ENCODE measurements at places on chromosomes 5 and 9.

DNA sequence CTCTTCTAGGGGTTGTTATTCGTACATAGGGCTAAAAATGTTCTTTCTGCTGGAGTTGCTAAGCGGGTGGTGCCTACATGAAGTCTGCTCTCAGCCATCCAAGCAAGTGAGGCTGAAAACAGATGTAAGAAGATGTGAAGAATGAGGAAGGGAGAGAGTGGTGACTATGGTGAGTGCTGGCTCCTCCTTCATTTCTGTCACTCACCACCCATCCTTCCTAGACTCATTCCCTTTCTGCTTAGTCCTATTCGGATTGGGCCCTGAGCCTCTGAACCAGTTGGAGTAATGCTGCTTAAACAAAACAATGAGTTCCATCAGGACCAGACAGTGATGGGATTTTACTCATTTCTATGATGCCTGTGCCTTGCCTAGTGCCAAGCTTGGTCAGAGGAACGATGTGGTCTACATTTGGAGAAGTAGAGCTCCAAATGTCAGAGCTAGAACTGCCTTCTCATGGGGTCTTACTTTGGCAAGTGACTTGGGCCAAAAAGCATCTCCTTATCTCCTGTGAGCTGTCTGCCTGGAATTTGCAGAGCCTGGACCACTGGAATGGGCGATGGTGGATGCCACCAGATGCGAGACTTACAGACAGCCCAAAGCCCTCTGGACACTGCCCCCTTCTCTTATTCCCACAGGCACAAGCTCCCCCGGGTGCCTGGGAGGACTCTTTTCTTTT is 192.9 kb downstream of the FBXL7 start:
- no peak for DNase-seq

GRCh38 chr9:77947651-77948050 is 84.0 kb downstream of the GNAQ start:
- DNase-seq, result no peak

DNA sequence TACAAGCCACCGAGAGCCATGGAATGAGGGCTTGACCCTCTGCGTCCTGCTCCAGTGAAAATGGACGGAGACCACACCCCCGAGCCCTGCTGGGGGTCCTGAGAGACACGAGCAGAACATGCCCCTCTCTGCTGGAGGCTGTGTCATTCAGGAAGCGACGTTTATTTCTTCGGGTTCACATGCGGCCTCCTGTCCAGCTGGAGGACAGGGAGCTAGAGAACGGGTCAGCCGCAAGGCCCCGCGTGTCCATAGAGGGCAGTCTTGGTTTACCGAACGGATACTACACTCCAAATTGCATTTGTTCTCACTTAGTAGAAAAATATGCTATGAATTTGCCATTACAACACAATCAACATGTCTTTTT is 36.1 kb downstream of the MRPL36 start:
- peak; percentile 49 for DNase-seq

- DNase-seq, result no peak
Observed at GRCh38 chr5:136012041-136012804, 16.6 kb upstream of the TGFBI start.

DNA sequence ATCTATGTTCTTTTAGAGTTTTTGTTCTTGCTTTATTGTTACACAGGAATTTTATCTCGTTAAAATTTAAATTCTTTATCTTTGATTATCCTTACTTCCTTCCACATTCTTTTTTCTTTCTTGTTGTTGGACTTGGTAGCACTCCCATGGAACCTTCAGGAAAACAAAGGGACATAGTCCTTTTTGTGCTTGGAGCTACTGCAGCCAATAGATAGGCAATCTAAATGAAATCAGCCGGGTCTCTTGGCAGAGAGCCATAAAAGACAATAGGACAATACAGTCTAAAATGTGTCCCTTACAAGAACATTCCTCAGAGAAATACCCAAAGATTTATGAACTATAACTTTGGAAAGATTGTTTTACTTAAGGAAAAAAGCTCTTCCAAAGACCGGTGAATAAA is 548.1 kb upstream of the C9orf72 start:
- DNase-seq, result no peak

DNA sequence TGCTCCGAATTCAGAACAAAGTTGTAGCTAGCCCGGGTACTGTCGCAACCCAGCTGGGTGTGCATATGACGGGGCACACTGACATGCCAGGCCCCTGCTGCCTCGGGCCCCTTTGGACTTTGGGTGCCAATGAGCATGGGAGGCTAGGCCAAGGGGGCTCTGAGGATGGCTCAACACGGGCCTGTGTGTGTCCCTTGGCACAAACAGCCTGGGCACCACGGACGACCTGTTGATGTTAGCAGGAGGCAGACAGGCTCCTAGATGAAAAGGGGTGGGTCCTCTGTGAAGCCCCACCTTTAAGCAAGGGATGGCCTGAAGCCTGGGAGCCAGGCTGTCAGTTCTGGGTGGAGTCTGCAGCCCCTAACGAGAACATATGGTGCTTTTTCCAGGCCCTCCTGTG is 1688.2 kb downstream of the EFNA5 start:
- no peak for DNase-seq

DNA sequence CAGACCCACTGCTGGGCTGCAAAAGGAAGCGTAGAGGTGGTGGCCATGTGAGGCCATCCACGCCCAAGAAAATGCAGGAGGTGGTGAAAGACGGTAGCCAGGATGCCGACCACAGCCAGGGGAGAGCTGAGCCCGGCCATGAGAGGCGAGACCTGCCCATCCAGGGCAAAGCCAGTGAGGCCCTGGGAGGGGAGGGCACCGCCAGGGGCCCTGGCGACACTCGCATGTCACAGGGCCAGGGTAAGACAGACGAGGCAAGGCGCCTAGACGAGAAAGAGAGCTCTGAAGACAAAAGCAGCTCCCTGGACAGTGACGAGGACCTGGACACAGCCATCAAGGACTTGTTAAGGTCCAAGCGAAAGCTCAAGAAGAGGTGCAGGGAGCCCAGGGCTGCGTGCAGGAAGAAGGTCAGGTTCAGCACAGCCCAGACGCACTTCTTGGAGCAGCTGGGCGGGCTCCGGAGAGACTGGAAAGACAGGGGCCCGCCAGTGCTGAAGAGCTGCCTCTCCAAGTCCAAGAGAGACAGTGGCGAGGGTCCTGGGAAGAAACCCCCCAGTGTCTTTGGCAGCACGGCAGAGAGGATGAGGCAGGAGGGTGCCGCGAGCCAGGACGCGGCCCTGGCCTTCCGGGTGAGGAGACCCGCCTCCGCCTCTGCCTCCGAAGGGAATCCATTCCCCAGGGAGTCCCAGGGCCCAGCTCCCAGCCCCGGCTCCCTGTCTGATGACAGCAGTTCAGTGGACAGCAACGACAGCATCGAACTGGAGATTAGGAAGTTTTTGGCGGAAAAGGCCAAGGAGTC is 6.9 kb downstream of the PPP1R26 start:
- no peak for DNase-seq

GRCh38 chr5:132064738-132065331 is 4.4 kb downstream of the IL3 start:
- peak; percentile 75 for DNase-seq

GRCh38 chr9:8070779-8071444 is 271.3 kb upstream of the DMAC1 start:
- no peak for DNase-seq

DNA sequence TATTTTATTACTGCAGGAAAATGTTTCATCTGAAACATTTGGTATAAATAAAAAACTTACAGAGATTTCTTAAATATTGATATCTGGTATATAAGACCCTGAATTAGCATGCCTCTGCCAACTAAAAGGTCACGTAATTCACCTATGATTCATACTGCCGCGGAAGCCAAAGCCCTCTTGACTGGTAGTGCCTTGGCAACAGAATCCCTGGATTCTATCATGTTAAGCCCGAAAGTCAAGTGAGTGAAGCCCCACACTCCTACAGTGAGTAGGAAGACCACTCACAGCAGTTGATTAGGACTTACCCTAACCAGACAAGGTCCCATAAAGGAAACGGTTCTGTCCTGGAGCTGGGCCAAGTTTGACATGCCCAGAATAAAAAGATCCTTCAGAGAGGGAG is 175.6 kb upstream of the NREP start:
- no peak for DNase-seq

- DNase-seq, result no peak
Observed at GRCh38 chr5:165722401-165722800, 2217.0 kb downstream of the MAT2B start.
